ENCODE measurements at places on chromosomes 16 and 17.
A peak's percentile ranks its signal among the peaks of the same experiment; 100 is the strongest.

- no peak for DNase-seq
Observed at GRCh38 chr17:60491771-60492170, 34.3 kb downstream of the APPBP2 start.

GRCh38 chr17:28306954-28307401 lies 12.0 kb upstream of the TMEM97 start:
- DNase-seq = no peak

DNA sequence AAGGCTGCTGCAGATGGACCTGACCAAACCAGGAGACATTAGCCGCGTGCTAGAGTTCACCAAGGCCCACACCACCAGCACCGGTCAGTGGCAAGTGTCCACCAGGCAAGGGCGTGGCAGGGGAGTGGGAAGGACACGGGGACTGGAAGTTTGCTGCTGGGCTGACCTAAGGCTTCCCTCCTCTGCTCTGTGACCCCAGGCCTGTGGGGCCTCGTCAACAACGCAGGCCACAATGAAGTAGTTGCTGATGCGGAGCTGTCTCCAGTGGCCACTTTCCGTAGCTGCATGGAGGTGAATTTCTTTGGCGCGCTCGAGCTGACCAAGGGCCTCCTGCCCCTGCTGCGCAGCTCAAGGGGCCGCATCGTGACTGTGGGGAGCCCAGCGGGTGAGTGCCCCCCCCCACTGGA lies 4.8 kb downstream of the HSD11B2 start:
- no peak for DNase-seq

DNA sequence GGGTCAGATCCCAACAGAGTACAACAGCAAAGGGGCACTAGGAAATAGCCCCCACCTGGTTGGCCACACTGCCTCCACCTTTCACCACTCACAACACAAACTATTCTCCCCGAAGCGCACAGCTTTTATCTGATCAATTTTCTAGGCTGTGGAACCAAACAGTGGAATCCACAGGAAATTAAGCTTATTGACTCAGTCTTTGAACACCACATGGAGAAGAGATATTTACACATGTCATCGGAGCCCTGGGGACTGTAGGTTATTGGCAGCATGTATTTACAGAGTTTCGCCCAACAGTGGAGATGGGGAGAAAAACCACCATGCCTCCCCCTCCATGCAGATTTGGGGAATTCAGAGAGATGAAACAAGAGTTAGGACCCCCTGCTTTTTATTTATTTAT lies 154.8 kb downstream of the XYLT1 start:
- DNase-seq = no peak

DNA sequence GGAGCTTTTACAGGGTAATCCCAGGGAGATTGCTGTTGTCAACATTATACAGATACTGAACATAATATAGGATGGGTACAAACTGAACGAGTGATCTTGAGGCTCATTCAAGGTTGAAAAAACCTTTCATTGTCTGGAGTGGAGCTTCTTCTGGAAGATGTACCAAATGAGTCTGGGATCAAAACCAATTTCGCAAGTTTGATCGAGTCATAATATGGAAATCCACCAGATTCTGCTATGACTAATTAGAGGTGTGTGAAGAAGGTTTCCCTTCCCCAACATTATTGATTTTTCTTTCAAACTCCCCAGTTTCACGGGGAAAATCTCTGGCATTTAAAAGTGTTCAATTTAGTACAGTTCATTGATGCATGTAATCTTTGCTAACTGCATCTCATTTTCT lies 324.1 kb downstream of the ZFHX3 start:
- no peak for DNase-seq

- no peak for DNase-seq
Observed at GRCh38 chr17:57121308-57122042, 36.4 kb downstream of the AKAP1 start.

DNA sequence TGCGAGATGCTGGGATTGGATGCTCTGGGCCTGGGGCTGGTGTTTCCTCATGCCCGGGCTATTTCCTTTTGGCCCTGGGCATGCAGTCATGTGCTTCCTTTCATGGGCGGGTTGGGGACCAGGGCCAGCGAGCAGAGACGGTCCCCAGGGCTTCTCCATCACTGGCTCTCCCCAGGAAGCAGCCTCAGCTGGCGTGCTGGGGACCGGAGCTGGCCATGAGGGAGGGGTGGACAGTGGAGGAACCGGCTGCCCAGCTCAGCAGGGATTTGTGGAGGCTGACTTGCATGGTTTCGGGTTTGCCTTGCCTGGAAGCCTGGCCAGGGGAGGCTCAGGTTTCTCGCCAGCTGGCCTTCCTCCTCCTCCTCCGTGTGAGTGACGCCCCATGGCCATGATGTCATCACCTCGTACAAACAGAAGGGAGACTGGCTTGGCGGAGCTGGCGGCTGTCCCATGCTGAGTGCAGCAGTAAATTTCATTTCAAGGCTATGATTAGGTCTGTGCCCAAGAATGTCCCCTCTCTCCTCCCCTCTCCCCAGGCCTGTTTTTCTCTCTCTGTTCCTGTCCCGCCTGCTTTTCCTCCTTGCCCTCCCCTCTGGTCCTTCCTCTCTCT lies 8.9 kb upstream of the TIMP2 start:
- DNase-seq = no peak

GRCh38 chr16:6573577-6573976 lies 759.1 kb upstream of the RBFOX1 start:
- DNase-seq = no peak

GRCh38 chr17:42221886-42222745 lies 27.8 kb upstream of the GHDC start:
- peak; percentile 14 for DNase-seq

DNA sequence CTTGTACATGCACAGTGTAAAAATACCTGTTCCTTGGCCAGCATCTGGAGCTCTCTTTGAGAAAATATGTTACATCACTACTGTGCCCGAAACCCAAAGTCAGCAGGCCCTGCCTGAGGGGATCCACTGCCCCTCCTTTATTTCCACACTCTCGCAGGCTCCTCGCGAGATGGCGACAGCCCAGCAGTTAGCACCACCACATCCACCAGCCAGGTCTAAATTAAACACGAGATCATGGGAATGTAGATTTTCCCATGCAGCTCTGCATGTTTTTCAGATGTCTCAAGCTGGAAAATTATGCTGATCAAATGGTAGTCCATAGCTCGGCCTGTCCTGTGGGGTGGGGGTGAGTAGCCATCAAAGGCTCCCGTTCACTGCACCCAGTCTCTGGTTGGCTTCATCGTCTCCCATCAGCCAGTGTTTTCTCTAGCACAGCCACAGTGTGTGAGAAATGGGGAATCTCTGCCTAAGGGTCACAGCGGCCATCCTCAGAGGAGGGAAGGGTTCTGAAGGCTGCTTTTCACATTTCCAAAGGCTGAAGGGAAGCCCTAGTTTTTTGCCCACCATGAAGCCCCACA lies 34.7 kb downstream of the EPN2 start:
- DNase-seq = no peak

DNA sequence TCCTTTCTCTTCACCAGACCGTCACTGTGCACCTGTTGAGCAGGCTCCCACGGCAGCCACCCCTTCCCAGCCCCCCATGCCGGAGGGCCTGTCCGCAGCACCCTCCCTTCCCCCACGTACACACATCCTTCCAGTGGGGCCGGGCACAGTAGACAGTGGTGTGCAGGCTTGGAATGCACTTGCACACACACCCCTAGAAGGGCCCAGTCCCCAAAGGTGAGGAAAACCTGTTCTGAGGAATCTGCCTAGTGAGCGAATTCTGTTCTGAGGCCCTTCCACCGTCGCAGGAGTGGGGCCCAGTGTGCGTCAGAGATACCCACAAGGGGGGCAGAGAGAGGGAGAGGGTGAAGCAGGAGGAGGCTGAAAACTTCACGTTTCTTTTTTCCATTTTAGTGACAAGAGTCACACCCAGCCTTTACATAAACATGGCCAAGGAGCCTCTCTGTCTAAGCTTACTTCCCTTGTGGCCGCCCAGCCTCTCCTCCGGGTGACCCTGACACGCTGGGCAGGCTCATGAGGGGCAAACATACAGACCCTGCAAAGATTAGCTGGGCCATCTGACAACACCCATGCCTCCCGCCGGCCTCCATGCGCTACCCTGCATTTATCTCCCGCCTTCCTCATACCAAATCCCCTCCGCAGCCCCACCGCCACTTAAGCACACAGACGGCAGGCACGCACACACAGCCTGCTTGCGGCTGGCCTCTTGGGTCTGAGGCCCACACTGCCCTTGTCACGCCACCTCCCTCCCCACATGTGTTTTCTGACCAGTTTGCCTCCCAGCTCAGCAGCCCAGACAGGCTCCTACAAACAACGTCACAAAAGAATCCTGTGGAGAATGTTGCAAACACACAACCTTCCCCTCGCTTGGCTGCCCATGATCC lies 1.8 kb downstream of the ZBTB4 start:
- no peak for DNase-seq

DNA sequence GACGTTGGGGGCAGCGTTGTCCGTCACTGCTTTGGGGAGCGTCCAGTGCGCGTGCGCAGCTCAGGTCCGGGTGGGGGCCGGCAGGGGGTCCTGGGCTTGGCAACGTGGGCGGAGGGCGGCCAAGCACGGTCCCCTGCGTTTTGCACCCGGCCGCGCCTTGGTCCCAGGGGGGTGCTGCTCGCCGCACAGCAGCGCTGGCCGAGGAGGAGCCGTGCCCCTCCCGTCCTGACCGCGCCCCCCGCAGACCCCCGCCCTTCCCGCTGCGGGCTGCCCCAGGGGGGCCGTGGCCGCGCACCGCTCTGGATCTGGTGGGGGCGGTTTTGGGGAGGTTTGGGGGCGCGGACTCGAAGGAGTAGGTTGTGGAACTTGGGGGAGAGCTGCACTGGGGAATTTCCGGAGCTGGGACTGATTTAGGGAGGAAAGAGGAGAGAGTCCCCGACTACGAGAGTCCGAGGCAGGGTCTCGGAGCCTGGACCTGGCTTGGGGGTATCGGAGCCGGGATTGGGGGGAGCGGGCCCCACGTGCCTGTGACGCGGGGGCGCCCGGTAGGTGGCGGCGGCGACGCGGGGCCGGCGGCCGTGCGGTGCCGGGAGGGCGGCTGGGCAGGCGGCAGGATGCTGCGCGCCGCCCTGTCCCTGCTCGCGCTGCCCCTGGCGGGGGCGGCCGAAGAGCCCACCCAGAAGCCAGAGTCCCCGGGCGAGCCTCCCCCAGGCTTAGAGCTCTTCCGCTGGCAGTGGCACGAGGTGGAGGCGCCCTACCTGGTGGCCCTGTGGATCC lies at the start of gene SLC9A5:
TSS of gene SLC9A5 (plus strand) at position 579 of the 777 bp plus-strand sequence. CDS start at position 615, 36 bp downstream.
- no peak for DNase-seq

DNA sequence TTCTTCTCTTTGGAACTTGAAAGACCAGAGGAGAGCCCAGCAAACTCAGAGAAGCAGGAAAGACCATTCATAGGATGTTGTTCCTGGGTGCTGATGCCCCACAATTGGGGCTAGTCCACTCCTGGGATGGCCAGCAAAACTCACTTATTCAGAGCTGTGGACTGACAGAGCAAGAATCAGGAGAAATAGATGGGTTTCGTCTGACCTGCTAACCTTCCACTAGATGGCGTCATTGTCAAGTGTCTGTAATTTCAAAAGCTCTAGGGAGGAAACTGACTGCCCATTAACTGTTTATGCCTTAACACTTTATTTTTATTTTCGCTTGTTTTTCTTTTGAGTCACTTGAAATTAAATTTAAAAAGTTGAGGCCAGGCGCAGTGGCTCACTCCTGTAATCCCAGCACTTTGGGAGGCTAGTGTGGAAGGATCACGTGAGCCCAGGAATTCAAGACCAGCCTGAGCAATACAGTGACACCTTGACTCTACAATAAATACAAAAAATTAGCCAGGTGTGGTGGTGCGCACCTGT lies 28.7 kb upstream of the MILR1 start:
- no peak for DNase-seq

- no peak for DNase-seq
Observed at GRCh38 chr17:795721-796120, 13.6 kb downstream of the MRM3 start.

DNA sequence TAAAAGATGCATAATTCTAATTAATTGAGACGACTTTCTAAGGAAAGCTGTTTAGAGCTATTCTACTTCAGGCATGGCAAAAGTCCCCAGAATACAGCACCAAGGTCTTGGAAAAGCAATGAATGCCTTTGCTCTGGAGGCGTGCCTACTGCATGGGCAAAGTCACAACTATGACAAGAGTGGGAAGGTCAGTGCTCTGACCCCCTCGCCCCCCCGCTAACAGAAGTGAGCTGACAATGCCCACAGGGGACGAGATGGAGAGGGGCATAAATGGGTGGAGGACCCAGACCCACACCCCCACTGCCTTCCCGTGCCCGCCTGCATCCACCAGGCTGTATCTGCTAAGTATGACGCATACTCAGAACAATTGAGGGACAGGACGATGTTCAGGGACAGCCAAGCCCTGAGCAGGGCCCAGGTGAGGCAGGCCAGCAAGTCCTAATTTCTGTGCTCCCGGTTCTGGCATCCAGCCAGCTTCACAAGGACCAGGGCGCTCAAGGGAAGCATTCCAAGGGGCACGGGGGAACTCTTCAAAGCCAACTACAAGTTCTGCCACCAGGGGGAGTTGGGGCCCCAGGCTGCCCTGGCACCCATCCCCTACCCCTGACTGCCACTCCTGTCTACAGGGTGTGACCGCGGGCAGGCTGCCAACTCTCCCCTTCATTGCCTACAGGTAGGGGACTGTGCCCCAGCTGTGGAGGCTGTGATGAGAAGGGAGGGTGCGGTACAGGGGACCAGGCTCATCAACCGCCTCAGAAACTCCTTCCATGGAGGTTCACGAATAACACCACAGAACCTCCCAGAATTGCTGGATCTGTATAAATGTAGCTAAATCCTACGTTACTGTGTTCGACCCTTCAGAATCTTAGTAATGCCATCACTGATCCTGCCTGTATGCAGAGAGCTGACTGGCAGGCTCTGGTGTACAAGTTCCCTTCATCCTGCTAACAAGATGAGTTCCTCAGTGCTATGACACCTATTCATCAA lies 20.8 kb downstream of the NPRL3 start:
- peak; percentile 32 for DNase-seq

- no peak for DNase-seq
Observed at GRCh38 chr17:50787106-50787505, 19.8 kb upstream of the ANKRD40CL start.

DNA sequence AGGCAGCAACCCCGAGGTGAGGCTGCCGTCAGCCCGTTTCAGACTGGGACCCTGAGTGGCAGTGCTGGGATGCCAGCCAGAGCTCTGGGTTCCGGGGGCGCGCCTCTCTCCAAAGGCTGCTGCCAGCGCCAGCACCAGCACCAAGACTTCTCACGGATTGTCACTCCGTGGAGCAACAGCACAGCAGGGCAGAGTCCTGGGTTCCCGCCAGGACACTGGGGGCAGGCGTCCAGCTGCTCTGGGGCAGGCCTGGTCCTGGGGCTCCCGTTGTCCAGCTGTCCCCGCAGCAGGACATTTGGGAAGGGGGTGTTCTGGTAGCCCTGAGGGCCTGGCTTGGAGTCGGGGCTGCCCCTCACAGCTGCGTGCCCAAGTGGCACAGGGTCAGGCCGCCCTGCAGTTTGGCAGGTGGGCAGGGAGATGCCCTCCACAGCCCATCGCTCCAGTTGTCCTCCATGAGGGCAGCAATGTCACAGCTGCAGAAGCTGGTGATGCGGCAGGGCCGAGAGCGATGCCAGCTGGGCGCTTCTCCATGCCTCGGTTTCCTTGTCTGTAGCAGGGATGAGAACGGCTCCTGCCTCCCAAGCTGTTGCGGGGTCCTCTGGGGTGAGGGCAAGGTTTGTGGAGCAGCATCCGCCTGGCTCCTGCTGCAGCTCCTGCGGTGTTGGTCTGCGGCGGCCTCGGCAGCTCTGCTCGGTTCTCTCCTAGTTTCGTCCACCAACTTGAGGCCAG lies 137.3 kb upstream of the CIBAR2 start:
- DNase-seq = no peak

GRCh38 chr17:19237389-19238166 lies 412 bp downstream of the EPN2 start:
- no peak for DNase-seq

GRCh38 chr17:57448759-57449283 lies 192.5 kb downstream of the MSI2 start:
- DNase-seq = no peak

All from activated CD4-positive, alpha-beta T cell treated with anti-CD3 and anti-CD28 coated beads, Interleukin-2, amount 50 U/mL, for 24 hours (primary cell).